ENCODE measurements at places on chromosomes 7 and 10. TPM values are rescaled to one million over a fixed set of nuclear protein-coding genes. Genes with fewer than 3 reads are reported as not detected.

GRCh38 chr10:86067436-86068050, 299.1 kb downstream of the GRID1 start:
- no peaks in the 10 kb centered on the region for H3K36me3 ChIP-seq
- DNase-seq: no peak
- H3K4me3 ChIP-seq: no peak overlapping the region
- H3K4me1 ChIP-seq: no peaks in the 10 kb centered on the region

DNA sequence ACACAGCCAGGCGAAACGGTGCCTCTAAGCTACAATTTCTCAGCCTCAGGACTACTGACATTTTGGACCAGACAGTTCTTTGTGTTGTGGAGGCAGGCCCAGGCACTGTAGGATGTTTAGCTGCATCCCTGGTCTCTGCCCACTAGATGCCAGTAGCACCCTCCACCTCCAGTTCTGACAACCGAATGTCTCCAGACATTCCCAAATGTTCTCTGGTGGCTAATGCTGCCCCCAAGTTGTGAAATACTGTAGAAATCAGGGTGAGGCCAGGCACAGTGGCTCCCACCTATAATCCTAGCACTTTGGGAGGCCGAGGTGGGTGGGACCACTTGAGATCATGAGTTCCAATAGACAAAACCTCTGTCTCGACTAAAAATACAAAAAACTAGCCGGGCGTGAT, 18.2 kb downstream of the HNRNPF start:
- H3K4me3 ChIP-seq: no peak overlapping the region
- peaks cover 96% of the 10 kb centered on the region for H3K36me3 ChIP-seq
- H3K27me3 ChIP-seq: no peaks in the 10 kb centered on the region
- H3K4me1 ChIP-seq: peaks cover 68% of the 10 kb centered on the region
- DNase-seq: peak; percentile 46
- no peak overlapping the region for H3K27ac ChIP-seq

GRCh38 chr10:112404617-112405016, 30.7 kb downstream of the ACSL5 start:
- no peaks in the 10 kb centered on the region for H3K4me1 ChIP-seq
- no peak for DNase-seq
- peaks cover 88% of the 10 kb centered on the region for H3K36me3 ChIP-seq
- H3K27ac ChIP-seq: no peak overlapping the region

The USP6NL gene
- 5.2 TPM for total RNA-seq

The ATOH7 gene
- not detected for total RNA-seq
